ENCODE measurements at places on chromosomes 16 and 17. TPM values are rescaled to one million over a fixed set of nuclear protein-coding genes. Genes with fewer than 3 reads are reported as not detected.

- no peak for DNase-seq
Observed at GRCh38 chr17:61947367-61948078, 19.7 kb upstream of the INTS2 start.

Gene KRTAP4-4
- total RNA-seq = not detected

Gene EFNB3
- 0.15 TPM for total RNA-seq

Gene UMOD
- total RNA-seq = not detected

DNA sequence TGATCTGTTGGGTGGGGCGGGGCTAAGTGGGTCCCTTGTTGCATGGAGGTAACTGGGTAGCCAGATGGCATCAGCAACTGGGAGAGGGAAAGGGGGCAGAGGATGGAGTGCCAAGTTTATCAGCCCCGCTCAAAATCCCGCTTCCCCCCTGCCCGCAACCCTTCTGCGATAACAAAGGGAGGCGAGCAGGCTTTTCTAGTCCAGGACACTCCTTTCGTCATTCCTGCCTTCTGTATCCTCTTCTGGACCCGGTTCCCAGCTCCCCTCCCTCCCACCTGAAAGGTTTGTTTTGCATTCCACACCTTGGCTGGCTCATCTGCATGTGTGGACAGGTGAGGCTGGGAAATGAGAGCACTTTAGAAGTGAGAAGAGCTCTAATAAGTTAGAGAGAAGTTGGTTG is 53.3 kb downstream of the HLF start:
- DNase-seq = no peak
